ENCODE measurements at places on chromosomes 13 and 19.
A peak's percentile ranks its signal among the peaks of the same experiment; 100 is the strongest.

DNA sequence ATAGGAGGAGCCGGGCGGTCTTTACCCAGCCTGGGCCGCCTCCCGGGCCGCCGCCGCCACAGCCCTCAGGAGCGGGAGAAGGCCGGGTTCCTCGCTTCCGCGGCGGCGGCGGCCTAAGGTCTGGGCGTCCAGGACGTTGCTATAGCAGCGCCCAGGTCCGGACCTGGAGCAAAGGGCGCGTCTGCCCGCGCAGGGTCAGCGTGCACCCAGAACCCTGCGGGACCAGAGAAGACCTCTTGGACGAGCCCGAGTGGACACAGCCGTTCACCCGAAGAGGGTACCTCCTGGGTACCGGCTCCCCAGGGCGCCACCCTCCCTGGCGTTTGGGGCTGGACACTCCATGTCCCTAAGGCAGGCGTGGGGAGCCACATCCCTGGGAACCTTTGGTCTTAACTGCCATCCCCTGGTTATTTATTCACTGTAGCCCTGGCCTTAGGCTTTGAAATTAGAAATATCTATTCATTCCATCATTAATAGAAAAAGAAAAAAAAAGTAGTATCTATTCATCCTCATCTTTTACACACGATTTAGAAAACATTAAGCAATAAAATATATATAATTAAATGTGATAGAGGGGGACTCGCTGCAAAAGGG, 2.4 kb downstream of the DZIP1 start:
- peaks cover 17% of the 10 kb centered on the region for H3K4me1 ChIP-seq
- DNase-seq: no peak
- H3K27ac ChIP-seq: no peak overlapping the region
- H3K36me3 ChIP-seq: peaks cover 14% of the 10 kb centered on the region

DNA sequence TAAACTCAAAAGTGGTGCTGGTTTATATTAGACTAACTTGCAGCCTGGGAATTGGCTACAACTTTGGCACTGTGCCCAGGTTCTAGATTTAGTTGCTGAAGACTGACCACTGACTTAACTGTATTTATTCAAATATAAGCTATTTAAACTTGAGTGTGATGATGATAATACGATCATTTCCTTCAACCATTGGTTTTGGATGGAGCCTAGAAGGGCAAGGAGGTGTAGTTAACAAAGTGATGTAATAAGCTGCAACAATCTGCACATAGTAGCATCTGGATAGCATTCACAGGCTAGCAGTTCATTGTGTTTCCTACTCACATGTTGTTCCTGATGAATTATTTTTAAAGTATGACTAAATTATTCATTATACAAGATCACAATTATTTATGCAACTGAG, 55.2 kb upstream of the DACH1 start:
- DNase-seq: no peak
- no peak overlapping the region for H3K27ac ChIP-seq
- no peak overlapping the region for H3K4me3 ChIP-seq
- no peaks in the 10 kb centered on the region for H3K27me3 ChIP-seq
- H3K4me1 ChIP-seq: no peaks in the 10 kb centered on the region
- H3K36me3 ChIP-seq: no peaks in the 10 kb centered on the region

DNA sequence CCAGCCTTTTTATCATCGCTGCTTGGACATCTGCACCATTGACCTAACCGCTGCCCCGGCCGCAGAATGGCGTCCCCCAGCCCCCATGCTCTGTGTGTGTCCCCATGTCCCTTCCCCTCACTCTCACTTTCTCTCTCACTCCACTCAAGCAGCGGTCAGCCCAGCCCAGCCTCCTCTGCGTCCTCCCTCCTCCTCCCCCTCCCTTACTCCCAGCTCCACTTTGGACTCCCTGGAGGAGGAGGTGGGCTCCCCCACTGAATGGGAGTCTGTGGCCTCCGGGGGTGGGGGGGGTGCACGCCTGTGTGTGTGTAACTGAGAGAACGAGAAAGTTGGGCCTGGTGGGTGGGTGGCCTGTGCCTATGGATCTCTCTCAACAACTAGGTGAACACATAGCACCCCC, 2.2 kb downstream of the MAP2K7 start:
- H3K4me1 ChIP-seq: peaks cover 39% of the 10 kb centered on the region
- no peak overlapping the region for H3K27ac ChIP-seq
- DNase-seq: no peak
- H3K36me3 ChIP-seq: peaks cover 57% of the 10 kb centered on the region

GRCh38 chr19:55418185-55418584, 10.6 kb upstream of the UBE2S start:
- no peaks in the 10 kb centered on the region for H3K27me3 ChIP-seq
- no peak overlapping the region for H3K4me3 ChIP-seq
- no peak overlapping the region for H3K27ac ChIP-seq
- DNase-seq: peak; percentile 71

- no peak for DNase-seq
- H3K27ac ChIP-seq: peak overlapping the region; percentile 82
- no peak overlapping the region for H3K4me3 ChIP-seq
- peaks cover 28% of the 10 kb centered on the region for H3K4me1 ChIP-seq
- H3K36me3 ChIP-seq: peaks cover 31% of the 10 kb centered on the region
- H3K27me3 ChIP-seq: no peaks in the 10 kb centered on the region
Observed at GRCh38 chr19:11165486-11166030, 10.0 kb upstream of the SPC24 start.

GRCh38 chr13:84191139-84191538, 308.9 kb upstream of the SLITRK1 start:
- no peaks in the 10 kb centered on the region for H3K36me3 ChIP-seq
- H3K4me1 ChIP-seq: no peaks in the 10 kb centered on the region
- DNase-seq: no peak
- no peak overlapping the region for H3K27ac ChIP-seq

GRCh38 chr19:18776288-18776594, 14.9 kb downstream of the COMP start:
- H3K27me3 ChIP-seq: peaks cover 14% of the 10 kb centered on the region
- no peak overlapping the region for H3K4me3 ChIP-seq
- peaks cover 94% of the 10 kb centered on the region for H3K36me3 ChIP-seq
- peaks cover 27% of the 10 kb centered on the region for H3K4me1 ChIP-seq
- H3K27ac ChIP-seq: no peak overlapping the region

DNA sequence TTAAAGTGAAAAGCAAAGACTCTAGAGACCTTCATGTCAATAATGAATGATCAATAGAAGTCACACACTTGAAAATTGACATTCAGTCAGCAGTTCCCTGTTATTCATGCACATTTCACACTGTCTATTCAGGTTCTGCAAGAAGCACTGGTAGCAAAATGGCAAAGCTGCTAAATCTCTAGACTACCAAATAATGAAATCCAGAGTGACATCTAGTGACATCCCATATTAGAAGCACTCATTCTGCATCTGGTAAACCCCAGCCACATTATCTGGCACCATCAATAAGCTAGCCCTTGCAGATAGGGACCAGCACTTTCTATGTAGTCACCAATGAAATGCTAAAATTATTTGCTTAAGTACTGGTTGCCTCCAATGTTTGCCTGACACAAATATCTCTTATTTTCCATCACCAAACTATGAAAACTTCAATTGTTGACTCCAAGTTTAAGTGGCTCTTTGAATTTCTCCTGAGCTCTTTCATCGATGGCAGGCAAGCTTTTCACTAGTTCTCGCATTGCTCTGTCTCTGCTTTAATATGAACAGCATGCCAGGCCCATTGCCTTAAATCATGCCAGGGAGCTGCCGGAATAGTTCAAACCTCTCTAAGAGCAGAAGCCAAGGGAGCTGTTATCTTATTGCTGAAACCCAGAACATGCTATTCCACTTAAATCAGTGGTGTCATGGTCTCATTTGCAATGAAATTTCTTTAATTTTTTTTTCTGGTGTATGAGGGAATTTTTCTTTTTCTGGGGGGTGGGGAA, 409.9 kb downstream of the MZT1 start:
- no peaks in the 10 kb centered on the region for H3K27me3 ChIP-seq
- DNase-seq: peak; percentile 64
- H3K27ac ChIP-seq: no peak overlapping the region
- no peaks in the 10 kb centered on the region for H3K4me1 ChIP-seq

- H3K27ac ChIP-seq: no peak overlapping the region
- no peaks in the 10 kb centered on the region for H3K4me1 ChIP-seq
- H3K4me3 ChIP-seq: no peak overlapping the region
- DNase-seq: no peak
Observed at GRCh38 chr19:39299404-39299803, 3.2 kb downstream of the IFNL1 start.

DNA sequence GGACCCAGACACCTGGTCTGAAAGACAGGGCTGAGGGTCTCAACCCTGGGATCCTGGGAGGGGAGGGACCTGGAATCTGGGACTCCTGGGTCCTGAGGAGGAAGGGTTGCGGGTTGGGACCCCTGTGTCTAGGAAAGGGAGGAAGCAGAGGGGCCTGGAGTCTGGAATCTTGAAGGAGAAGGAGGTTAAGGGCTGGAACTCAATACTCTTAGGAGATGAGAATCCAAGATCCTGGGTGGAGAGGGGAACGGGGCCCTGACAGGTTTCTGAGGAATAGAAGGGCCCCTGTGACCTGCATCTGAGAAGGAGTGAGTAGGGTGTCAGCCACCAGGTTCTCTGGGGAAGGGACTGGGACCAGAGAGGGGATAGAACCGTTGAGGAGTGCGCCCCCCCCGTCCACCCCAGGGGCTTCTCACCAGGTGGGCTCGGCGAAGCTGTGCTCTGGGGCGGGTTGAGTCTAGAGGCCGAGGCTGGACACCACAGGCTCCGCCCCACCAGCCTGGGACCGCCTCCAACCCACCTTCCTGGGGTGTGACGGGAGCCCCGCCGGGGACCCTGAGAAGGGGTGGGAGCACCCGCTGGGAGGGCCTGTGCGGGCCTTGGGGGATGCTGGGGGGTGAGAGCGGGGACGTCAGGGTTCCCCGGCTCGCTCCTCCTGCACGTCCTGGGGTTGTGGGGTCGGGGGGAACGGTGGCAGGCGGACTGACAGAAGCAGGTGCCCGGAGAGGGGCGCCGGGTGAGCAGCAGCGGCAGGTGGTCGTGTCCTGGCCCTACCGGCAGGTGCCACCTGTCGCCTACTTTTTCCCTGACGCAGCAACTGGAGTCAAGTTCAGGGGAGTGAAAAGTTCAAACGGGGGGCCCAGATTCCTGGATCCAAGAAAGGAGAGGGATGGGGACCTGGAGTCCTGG, at the start of gene MAMSTR:
TSS of gene MAMSTR (minus strand) at position 463 of the 909 bp plus-strand sequence. CDS start 694 bp downstream, outside the sequence.
- H3K4me1 ChIP-seq: peaks cover 56% of the 10 kb centered on the region
- peak within 1 kb of the TSS; percentile 87 for H3K4me3 ChIP-seq
- H3K27me3 ChIP-seq: no peaks in the 10 kb centered on the region
- H3K27ac ChIP-seq: peak within 1 kb of the TSS; percentile 98

DNA sequence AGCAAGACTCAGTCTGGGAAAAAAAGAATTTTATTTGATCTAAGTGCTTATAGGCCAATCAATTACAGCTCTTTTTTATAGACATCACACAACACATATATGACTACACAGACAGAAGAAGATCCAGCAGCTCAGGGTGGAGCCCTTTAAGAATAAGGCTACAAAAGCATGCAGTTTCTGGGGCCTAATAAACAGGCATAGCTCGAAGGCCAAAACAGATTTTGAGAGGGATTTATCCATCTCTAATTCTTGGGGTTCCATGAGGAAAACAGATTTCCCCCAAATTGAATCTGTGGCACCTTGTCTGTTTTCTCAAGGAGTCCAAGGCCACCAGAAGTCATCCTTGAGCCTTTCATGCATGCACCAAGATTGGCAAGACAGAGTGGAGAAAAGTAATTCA, 3.9 kb upstream of the ZNF550 start:
- H3K36me3 ChIP-seq: no peaks in the 10 kb centered on the region
- H3K4me1 ChIP-seq: peaks cover 11% of the 10 kb centered on the region
- no peaks in the 10 kb centered on the region for H3K27me3 ChIP-seq
- no peak for DNase-seq

- H3K4me1 ChIP-seq: peaks cover 100% of the 10 kb centered on the region
- DNase-seq: no peak
- peak overlapping the region; percentile 67 for H3K27ac ChIP-seq
- peaks cover 45% of the 10 kb centered on the region for H3K27me3 ChIP-seq
- H3K4me3 ChIP-seq: no peak overlapping the region
- H3K36me3 ChIP-seq: peaks cover 29% of the 10 kb centered on the region
Observed at GRCh38 chr19:13006431-13007281, 11.4 kb downstream of the NFIX start.

DNA sequence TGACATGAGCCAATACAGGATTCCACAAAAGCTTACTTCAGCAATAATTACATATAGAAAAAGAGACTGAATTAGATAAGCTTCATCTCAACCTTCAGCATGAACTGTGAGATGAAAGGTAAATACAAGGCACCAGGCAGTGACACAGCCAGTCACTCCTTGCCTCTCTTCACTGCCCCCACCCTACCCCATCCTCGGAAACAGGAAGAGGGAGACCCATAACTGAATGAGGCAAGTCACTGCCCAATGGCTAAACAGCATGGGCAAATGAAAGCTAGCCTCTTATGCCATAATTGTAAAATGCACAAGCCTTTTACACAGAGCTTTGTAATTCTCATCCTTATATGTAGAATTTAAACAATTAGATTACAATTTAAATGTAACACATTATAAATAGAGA, 1.7 kb downstream of the ZNF160 start:
- no peak overlapping the region for H3K4me3 ChIP-seq
- peaks cover 18% of the 10 kb centered on the region for H3K4me1 ChIP-seq
- DNase-seq: no peak

DNA sequence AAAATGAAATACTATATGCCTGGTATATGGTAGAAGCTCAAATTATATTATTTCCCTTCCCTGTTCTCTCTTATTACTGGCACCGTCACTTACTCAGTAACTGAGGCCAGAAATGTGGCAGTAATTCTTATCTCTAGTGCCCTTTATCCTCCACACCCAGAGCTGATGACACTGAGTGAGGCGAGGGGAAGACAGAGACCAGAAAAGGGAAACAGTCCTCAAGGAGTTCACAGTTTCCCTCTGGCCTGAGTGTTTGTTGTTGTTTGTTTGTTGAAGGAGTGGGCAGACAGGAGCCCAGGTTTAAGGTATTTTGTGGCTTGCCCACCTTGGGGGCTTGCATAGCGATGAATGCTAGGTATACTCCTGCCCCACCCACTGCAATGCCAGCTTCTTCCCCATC, 101.5 kb upstream of the FNDC3A start:
- no peaks in the 10 kb centered on the region for H3K4me1 ChIP-seq
- no peak overlapping the region for H3K27ac ChIP-seq
- H3K4me3 ChIP-seq: no peak overlapping the region
- no peaks in the 10 kb centered on the region for H3K36me3 ChIP-seq
- DNase-seq: no peak

GRCh38 chr19:10193790-10194499, 808 bp downstream of the DNMT1 start:
- peaks cover 8% of the 10 kb centered on the region for H3K36me3 ChIP-seq
- peak overlapping the region; percentile 78 for H3K27ac ChIP-seq
- H3K27me3 ChIP-seq: no peaks in the 10 kb centered on the region
- H3K4me3 ChIP-seq: peak overlapping the region; percentile 75
- no peak for DNase-seq

DNA sequence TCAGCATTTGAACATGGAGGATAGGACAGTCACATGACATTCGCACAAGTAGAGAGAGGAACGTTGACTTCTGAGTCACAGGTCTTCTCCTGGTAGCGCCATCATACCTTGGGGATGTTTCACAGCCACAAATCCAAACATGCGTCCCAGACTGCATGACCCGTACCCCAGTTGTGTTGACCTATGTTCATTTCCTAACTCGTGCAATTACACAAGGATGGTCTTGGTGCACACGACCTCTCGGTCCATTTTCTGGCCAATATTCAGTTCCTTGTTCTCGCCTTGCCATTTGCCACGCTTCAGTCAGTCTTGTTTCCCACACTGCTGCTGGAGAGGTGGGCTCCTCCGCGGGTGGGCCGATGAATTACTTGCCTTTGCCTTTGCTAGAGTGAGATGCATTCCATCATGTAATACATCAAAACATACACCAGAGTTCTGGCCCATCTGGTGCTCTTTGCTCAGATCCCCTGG, 87.3 kb downstream of the COL4A2 start:
- H3K27ac ChIP-seq: no peak overlapping the region
- H3K4me3 ChIP-seq: no peak overlapping the region
- no peaks in the 10 kb centered on the region for H3K36me3 ChIP-seq
